GM10248 (cell line): ENCODE measurements at places on chromosomes 1 and 21.

GRCh38 chr1:167798952-167799351, 77.2 kb downstream of the MPZL1 start:
- DNase-seq: no peak

DNA sequence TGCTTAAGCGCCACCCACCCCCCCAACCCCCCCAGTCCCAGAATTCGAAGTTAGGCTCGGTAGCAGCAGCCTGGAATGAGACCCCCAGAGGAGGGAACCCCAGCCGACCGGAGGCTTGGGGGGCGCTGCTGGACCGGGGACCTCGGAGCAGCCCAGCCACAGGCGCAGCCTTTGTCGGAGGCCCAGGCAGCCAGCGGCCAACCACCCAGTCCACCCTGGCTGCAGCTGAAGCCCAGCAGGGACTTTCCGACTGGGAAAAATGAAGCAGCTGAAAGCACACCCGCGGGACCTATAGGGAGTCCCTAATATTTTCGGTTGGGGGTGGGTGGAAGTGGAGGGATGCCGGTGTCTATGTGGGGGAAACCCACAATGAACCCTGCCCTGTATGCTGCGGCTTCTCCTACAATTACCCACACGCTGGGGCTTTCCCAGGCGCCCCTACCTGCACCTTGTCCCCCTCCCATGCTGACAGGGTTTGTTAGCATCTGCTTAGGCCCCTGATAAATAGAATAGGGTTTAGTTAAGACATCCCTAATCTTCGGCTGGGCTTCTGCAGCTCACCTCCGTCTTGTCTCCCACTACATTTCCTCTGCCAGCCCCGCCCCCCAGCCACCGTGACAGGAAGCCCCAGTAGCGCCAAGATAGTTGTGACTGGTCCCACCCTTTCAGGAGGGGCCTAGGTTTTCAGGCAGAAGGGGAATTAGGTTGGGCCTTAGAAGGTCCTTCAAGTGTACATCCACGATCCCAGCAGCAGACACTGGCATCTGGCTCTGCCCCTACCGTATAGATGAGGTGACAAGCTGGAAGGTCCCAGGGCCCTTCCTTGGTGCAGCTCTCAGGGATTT, 838 bp downstream of the CCDC28B start:
- DNase-seq: peak; percentile 80

DNA sequence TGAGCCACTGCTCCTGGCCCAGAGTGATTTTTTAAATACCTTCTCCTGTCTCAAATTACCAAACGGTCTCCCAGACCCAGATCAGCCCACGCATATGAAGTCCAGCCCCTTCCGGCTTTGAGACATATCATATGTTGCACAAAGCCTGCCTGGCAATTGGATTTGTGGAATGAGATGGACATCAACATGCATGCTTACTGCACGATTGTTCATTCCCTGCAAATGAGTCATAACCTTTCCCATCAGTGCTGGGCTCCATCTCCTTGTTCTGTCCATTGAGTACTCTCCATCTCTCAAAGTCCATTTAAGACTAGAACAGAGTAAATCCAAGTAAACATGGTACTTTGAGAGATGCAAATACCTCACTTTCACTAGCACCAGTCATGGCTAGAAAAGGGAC, 612.2 kb upstream of the USP24 start:
- no peak for DNase-seq

GRCh38 chr1:87358219-87358618, 29.5 kb downstream of the LMO4 start:
- no peak for DNase-seq

- no peak for DNase-seq
These were observed 32.1 kb downstream of the CD247 start for GRCh38 chr1:167486090-167486824.

DNA sequence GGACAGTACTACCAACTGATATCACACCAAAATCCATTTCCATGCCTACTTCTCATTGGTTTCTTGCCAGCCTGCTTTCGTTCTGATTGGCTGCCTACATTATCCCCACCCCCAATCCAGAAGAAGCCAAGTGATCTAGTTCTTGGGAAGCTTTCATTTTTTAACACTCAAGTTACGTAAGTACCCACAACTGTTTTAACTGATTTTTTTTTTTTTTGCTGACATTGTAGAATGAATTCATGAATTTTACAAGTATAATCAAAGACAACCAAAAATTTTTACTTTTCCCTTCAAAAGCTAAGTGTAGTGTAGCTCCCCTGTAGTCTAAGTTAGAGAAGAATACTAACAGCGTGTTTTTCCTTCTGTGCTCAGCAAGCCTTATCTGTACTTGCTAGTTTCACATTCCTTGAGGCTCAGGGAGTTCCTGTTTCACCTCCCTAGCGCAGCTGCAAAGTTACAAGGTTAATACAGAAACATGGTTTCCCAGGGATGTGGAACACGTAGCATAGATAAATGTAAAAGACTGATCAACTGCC, at the start of gene SLC9C2:
Gene SLC9C2, minus strand, starts transcription at position 17 of the 536 bp plus-strand sequence. CDS start 1,296 bp downstream, outside the sequence.
- DNase-seq: no peak

DNA sequence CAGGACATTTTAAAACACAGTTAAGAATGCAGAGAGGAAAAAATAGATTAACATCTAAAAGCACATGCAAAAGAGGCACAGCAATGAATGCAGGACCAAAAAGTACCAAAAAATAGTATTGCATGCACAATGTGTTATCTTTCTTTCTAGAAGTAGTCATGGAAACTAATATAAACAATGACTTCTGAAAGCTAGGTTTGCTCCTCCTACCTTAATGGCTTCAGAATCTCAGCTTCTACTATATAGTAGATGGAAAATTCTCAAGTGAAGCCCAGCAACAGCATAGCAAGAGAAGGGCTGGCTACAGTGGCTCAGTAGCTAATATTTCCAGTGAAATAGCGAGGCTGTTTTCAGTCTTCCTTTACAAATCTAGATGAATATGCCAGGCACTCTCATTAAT, 125.1 kb downstream of the CRB1 start:
- DNase-seq: no peak

DNA sequence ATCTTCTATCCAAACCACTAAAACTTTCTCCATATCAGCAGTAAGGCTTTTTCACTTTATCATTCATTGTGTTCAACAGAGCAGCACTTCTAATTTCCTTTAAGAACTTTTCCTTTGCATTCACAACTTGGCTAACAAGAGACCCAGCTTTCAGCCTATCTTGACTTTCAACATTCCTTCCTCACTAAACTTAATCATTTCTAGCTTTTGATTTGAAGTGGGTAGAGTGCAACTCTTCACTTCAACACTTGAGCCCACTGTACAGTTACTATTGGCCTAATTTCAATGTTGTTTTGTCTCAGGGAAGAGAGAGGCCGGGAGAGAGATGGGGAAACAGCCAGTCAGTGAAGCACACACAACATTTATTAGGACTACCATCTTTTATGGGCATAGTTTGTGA, 2.0 kb downstream of the UBE2G2 start:
- no peak for DNase-seq

GRCh38 chr1:115123116-115123515, 33.8 kb upstream of the TSPAN2 start:
- DNase-seq: no peak

DNA sequence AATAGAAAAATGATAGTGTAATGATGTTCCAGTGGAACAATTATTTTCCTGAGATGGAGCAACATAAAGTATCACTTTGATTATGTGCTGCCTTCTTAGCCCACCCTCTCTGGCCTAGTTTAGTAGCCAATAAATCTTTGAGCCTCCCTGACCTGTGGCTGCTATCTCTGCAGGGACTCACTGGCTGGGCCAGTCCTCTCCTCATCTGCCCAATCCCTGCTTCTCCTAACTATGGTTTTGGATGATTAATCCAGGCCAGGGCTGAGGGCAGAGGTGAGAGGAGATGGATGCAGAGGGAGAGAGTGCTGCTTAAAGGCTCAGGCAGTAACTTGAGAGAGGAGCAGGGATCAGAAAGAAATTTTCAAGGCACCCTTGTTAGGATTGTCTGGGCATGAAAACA, 89.0 kb upstream of the CD34 start:
- no peak for DNase-seq

GRCh38 chr1:150262388-150263320, 5.1 kb downstream of the CA14 start:
- DNase-seq: no peak

DNA sequence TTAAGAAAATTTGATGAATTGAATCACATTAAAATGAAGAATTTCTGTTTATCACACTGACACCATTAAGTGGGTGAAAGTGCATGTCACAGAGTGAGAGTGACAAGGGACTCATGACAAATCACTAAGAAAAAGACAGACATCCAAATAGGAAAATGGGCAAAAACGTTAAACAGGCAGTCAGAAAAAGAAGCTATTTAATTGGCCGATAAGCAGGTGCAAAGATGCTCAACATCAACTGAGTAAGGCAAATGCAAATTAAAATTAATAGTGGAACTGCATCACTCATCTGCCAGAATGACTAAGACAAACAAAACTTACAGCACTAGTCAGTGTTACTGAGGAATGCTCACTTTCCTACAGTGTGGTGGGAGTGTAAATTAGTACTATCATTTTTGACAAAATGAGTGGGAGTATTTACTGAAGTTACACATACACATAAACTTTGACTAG, 39.2 kb upstream of the RUNX1 start:
- DNase-seq: no peak

GRCh38 chr1:162220009-162220539, 150.6 kb downstream of the NOS1AP start:
- DNase-seq: no peak

DNA sequence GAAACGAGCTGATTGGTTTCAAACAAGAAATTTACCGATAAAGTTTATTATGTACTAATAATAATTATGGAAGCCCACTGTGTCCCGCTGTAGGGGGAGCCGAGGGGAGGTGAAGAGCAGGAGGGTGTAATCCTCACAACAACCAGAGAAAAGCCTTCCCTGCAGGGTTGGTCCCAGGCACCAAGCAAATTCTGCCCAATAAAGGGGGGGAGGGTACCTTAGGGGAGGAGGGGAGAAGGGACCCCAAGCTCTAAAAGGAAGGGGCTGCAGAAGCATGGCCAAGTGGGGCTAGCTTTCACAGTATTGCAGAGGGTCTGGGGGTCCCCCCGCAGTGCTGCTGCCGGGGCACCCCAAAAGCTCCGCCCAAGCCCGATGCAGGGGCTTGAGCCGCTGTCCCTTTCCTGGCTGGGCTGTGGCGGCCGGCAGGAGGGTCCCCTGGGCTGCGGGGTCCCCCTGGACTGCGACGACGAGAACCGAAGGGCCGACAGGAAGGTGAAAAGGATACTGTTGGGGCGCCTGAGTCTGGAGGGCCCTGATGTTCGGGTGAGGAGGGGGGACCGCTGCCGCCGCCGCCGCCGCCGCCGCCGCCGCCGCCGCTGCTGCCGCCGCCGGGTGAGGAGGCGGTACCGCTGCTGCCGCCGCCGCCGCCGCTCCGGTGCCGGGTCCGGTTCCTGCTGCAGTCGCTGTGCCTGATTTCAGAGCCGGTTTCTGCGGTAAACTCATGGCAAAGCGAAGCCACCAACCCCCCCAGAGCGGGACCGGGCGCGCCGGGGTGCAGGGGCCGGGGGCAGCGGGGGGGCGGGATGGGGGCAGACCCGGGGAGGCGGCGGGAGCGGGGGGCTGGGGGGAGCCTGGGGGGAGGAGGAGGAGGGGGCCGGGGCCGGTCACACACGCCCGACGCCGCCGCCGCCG, 771 bp downstream of the EIF4G3 start:
- DNase-seq: peak; percentile 43

GRCh38 chr1:165896277-165896676, 68.9 kb downstream of the UCK2 start:
- no peak for DNase-seq

DNA sequence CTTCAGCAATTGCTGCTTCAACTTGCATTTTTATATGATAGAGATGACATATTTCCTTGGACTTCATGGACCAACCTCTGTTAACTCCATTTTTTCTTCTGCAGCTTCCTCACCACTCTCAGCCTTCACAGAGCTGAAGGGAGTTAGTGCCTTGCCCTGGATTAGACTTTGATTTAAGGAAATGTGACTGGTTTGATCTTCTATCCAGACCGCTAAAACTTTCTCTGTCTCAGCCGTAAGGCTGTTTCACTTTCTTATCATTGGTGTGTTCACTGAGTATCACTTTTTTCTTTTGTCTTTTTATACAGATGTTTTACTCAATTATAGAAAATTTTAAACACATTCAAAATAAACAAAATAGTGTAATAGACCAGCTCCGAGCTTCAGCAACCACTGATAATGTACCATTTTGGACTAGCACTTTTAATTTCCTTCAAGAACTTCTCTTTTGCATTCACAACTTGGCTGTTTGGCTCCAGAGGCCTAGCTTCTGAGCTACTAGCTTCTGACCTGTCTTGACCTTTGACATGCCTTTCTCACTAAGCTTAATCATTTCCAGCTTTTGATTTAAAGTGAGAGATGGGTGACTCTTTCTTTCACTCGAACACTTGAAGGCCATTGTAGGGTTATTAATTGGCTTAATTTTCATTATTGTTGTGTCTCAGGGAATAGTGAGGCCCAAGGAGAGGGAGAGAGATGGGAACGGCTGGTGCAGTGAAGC, 9.3 kb downstream of the NEK7 start:
- no peak for DNase-seq

- DNase-seq: no peak
These were observed 333.4 kb downstream of the CHRM3 start for GRCh38 chr1:239719642-239720258.
